ENCODE measurements at places on chromosomes 3 and 15.
A peak's percentile ranks its signal among the peaks of the same experiment; 100 is the strongest.

GRCh38 chr3:10976770-10977169 is 15.8 kb upstream of the SLC6A1 start:
- no peak for DNase-seq

DNA sequence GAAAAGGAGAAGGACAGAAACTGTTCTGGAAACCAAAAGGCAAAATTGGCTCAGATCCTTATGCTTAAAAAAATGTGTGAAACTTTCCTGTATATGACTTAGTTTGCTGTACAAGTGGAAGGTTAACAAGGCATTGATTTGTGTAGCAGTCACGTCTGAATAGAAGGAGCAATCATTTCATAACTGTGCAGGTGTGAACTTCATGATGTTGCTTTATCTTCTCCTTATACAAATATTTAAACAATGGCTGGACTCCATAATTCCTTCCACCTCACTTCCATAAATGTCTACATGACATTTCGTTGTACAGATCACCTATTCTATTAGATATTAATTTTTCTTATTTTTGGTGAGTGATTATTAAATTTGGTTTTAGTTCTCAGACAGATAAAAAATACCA is 382.7 kb upstream of the NPAP1 start:
- DNase-seq = no peak

GRCh38 chr15:90595763-90596155 is 66.0 kb downstream of the CRTC3 start:
- DNase-seq = no peak

DNA sequence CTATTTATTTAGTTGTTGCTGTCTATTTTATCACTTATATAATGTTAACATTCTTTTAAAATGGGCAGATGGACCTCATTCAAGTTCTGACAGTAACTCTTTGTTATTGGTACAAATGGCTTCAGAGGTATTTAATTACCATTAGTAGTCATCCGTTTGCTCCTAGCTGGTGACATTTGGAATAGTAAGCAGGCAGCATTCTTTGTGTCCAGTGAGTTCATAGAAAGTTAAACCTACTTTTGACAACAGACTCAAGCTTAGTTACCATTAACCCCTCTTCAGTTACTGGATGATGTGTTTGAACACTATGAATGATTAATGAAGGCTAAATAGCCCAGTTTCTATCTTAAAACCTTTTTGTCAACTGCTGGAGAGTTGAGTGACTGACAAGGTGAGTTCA is 500.7 kb upstream of the ATP11B start:
- peak; percentile 18 for DNase-seq

GRCh38 chr3:194877291-194878119 is 191.8 kb downstream of the FAM43A start:
- no peak for DNase-seq

- no peak for DNase-seq
Observed at GRCh38 chr3:119500265-119500664, 1.9 kb downstream of the TIMMDC1 start.

DNA sequence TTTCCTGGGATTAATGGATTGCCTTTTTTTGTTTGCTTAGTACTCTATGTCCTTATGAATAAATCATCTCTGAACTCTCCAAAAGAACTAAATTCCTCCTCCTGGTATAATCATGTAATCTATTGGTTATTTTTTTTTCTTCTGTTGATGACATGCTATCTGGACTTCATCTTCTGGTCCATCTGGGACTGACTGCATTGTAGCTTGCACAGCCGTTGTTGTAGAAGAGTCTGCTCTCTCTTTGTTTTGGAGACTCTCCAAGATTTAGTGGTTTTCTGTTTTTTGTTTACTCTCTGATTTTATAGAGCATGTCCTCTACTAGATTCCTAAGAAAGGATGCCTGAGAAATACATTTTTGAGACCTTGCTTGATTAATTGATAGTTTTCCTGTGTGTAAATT is 19.1 kb downstream of the IREB2 start:
- DNase-seq = peak; percentile 60

- no peak for DNase-seq
Observed at GRCh38 chr3:176262071-176262470, 935.2 kb downstream of the TBL1XR1 start.

GRCh38 chr15:85327820-85328219 is 52.6 kb upstream of the AKAP13 start:
- DNase-seq = no peak

DNA sequence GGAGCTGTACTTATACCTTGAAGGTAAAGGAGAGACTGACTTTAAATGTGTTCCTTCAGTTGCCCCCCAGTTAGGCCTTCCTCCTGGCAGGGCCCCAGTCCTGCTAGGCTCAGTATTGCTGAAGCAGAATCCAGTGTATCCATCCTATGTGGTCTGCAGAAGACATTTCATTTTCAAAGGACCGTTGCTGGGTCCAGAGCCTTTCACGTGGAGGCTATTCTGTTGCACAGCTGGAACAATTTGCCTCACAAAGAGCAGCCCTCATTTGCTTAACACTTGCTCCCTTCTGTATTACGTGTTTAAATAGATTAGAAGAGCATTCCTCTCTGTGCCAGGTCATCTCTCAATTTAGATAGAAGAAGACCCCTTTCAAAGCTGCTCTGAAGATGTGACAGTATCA is 78.9 kb upstream of the CFAP20DC start:
- DNase-seq = no peak

DNA sequence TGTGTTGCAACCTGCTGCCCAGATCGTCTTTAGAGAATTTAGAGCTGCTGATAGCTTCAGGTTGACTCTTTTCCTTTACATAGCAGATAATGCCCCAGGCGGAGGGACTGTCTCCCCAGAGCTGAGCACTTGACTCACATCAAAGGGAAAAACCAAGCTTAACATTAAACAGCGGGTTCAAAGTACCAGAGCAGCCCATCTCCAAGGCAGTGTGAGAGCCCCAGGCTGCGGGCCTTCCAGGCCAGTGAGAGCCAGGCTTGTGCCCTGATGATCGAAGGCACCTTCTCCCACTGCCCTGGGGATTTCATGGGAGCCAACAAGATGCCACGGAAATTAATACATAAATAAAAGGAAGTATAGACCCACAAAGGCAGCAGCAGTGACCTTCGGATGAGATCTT is 275.6 kb downstream of the XXYLT1 start:
- no peak for DNase-seq

GRCh38 chr3:81620849-81621248 is 140.6 kb downstream of the GBE1 start:
- DNase-seq = no peak

DNA sequence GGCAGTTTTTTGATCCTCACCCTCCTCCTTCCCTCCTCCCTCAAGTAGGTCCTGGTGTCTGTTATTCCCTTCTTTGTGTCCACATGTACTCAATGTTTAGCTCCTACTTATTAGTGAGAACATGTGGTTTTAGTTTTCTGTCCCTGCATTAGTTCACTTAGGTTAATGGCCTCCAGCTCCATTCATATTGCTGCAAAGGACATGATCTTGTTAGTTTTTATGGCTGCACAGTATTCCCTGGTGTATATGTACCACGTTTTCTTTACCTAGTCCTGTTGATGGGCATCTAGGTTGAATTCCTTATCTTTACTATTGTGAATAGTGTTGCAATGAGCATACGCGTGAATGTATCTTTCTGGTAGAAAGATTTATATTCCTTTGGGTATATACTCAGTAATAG is 61.7 kb upstream of the FGF7 start:
- DNase-seq = no peak

DNA sequence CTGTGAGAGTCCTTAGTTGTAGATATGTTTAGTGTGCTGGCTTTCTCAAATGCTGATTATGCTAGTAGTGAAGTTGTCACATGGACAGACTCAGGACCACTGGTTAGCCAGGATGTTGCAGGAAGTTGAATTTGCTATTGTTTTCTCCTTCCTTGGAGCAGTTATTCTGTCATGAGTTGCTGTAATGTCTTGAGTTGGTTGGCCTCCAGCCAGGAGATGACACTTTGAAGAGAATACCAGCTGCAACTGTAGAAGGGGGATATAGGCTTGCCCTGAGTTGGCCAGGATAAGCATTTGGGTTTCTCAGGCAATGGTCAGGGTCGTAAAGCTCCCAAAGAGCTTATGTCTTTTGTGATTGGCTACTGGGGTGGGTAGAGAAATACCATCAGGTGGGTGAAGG is 206.7 kb downstream of the ZNF621 start:
- DNase-seq = no peak

GRCh38 chr3:166498446-166498845 is 661.2 kb upstream of the BCHE start:
- no peak for DNase-seq

- DNase-seq = no peak
Observed at GRCh38 chr15:62472616-62473299, 307.7 kb upstream of the C2CD4B start.

- no peak for DNase-seq
Observed at GRCh38 chr15:96860741-96861140, 530.2 kb downstream of the NR2F2 start.

- peak; percentile 25 for DNase-seq
Observed at GRCh38 chr3:18841422-18842343, 306.6 kb upstream of the KCNH8 start.

- DNase-seq = peak; percentile 47
Observed at GRCh38 chr3:31184261-31185061, 290.0 kb upstream of the GADL1 start.

DNA sequence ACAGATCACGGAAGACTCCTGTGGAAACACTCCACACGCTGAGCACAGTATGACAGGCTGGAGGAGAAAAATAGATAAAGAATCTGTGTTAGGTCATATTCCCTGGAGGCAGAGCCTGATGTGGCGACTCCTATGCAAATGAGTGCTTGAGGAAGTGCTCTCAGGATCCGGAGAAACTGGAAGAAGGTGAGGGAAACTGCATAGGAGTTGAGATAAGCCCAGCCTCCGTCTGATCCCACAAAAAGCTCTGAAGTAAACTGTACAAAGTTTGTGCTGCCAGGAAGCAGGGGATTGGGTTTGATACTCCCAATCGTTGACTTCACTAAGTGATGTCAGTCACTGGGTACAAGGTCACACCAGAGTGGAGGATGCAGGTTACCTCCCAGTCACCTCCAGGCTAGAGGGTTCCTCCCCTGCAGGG is 33.4 kb downstream of the OSBPL10 start:
- DNase-seq = no peak

DNA sequence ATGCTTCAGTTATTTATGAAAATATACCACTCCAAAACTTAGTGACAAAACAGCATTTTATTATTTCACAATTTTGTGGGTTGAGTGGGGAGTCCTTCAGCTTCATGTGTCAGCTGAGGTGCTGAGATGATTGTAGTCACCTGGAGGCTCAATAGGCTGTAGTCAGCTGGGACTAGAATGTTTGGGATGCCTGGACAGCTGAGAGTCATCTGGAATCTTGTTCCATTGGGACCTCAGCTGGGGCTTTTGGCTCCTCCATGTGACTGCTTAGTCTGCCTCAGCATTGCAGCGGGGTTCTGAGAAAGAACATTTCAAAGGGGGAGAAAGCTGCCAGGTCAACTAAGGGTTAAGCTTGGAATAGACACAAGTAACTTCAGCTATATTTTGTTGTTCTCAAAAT is 13.4 kb downstream of the STT3B start:
- peak; percentile 5 for DNase-seq

DNA sequence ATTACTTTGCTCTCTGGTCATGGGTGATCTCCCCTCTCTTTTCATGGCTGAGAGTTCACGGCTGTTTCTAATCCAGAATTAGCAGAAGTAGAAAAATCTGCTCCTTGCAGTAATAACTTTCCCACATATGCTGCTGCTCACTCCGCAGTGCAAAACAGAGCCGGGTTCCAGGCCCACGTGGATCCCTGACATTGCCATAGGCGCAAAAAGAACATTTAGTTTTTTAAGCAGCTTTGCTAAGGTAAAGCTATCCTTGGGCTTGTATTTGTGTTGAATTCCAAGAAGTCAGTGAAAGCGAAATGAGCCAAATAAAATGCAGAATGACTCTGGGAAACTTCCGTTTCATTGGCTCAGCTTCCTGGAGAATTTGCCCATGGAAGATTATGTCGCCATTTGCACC is 633.7 kb upstream of the SUCLG2 start:
- DNase-seq = no peak

- DNase-seq = no peak
Observed at GRCh38 chr3:194075802-194076460, 60.0 kb upstream of the HES1 start.

DNA sequence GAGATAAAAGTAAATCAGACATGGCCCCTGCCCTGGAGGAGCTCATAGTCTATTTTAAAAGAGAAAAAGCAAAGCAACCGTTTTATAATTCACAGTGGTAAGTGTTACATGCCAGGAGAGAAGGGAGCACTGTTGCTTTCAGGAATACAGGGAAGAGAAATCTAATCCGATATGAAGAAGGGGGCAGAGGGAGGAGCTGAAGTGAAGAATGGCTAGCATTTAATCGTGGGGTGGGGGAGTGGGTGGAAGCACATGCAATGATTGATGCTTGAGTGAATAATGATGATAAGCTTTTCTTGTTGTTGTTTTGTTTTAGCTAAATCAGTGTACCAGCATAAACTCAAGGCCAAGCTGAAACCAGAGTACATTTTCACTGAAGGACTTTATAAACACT is 629.5 kb downstream of the MAGI1 start:
- no peak for DNase-seq

GRCh38 chr3:62870321-62870720 is 4.9 kb downstream of the CADPS start:
- peak; percentile 79 for DNase-seq

DNA sequence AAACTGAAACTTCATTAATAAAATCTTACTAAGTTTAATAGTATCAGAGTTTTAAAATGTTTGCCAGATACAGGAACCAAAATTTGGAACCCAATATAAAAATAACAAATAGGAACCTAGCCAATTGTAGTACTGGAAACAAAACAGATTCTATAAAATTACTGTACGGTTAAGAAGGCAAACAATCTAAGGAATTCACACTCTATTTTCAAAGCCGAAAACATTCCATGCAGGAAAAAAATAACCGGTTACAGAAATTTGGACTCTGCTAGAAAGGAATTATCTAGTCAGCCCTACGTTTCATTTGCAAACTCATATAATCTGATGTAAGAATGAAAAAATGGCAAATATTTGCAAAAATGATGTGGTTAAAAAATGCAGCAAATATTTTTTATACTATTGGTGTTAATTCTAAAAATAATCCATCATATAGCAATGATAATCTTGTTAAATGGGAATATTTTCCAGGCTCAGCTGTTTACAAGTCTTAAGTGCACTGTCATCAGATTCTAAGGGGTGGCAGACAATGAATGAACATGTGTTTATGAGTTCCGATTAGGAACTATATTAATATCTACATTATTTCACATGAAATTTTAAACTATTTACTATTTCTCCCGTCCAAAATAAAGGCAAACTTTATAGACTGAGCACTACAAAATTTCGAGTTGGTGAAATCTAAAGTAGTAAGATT is 58.1 kb downstream of the DCBLD2 start:
- DNase-seq = no peak

GRCh38 chr3:113575206-113575605 is 42.9 kb downstream of the SIDT1 start:
- DNase-seq = no peak

GRCh38 chr15:62359416-62359815 is 194.3 kb upstream of the C2CD4B start:
- no peak for DNase-seq

DNA sequence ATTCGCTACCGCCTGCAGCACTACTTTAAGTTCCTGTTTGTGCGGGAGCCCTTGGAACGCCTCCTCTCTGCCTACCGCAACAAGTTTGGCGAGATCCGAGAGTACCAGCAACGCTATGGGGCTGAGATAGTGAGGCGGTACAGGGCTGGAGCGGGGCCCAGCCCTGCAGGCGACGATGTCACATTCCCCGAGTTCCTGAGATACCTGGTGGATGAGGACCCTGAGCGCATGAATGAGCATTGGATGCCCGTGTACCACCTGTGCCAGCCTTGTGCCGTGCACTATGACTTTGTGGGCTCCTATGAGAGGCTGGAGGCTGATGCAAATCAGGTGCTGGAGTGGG is 995 bp downstream of the CHST14 start:
- peak; percentile 17 for DNase-seq

- DNase-seq = peak; percentile 42
Observed at GRCh38 chr15:73560501-73561117, 72.6 kb downstream of the NPTN start.
